NCI-H1048 (cell line): ENCODE measurements at places on chromosomes 6 and 20.

DNA sequence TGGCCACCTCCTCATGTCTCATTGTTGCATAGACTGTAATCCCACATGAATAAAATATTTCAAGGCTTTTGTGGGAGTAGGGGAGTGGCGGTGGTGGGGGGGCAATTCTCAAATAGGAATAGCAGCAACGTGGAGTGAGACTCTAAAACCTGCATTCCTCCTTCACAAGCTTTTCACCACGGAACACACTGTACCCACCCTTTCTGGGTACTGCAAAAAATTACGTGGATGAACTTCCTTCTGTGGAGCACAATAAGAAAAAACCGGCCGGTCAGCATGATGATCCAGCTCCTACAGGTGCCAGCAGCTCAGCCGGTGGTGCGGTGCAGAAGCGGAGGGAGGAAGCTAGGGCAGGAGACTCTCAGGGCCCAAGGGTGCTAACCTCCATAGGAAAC is 930 bp upstream of the RRAGD start:
- no peak for DNase-seq

DNA sequence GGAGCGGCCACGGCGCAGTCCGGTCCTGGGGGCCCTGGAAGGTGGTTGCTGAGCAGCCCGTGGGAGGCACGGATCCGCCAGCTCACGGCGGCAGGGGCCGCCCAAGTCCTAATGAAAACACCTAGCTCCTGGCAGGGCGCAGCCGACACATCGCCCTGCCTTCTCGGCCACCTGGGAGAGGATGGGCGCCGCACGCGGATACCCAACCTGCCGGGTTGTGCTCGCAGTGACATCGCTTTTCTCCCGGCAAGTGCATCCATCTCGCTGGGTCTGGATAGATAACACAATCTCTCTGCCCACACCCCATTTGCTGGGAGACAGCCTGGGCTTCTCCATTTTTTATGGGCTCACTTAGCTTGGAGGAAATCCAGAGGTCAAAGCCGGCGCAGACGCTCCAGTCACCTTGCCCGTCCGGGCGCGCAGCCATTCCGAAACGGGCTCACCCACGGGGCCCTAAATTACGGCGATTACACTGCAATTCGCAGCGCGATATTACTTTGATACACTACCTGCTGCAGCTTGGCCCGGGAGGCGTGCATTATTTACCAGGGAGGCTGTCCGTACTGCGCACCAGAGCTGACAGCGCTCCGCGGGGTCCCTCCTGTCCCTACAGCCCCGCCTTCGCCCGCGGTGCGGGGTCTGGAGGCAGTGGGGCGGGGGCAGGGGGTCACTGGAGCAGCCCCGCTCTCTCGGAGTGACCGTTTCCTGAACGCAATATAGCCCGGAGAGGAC is 36.2 kb upstream of the CCDC167 start:
- no peak for DNase-seq

- DNase-seq: no peak
Measured at GRCh38 chr20:54345821-54346220, 129.6 kb upstream of the DOK5 start.

DNA sequence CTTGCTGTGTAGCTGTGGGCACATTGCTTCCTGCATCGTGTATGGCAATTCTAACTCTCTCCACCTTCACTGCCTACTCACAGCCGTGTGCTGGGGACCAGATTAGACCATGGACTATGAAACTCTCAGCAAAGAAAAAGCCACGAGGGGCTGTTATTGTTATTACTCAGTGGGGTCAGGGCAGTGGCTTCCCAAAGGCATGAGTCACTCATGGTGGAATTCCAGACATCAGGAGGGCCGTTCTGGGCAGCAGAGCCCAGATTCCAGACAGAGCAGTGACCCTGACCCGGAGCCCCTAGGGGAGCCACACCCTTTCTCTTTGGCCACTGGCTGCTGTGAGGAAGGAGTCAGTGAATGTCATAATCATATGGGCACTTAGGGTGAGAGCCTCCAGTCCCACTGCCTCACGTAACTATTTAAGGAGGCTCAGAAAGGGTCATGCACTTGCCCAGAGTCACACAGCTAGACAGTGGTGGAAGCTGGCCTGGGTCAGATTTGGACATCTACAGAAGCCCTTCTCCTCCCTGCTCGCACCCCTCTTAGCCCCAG is 22.2 kb upstream of the CCN5 start:
- no peak for DNase-seq

GRCh38 chr6:11222385-11223277 is 9.8 kb downstream of the NEDD9 start:
- no peak for DNase-seq

- no peak for DNase-seq
Measured at GRCh38 chr6:4055420-4056041, 23.4 kb downstream of the FAM217A start.

DNA sequence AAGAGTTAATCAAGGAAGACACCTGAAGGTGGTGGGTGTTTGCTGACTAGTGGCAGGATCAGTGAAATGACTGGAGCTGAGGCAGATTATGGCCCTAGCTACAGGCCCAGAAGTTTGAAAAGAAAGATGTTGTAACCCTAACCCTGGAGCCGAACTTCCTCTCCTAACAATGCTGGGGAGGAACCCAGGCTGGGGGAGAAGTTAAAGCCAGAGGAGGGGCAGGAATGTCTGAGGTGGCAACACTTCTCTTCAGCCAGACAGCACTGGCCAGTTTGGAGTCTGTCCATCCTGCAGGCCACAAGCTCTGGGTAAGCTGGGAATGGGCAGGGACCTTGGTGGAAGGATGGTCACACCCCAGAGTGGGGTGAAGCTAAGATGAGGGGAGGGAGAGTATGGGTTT is at the start of gene LST1:
LST1 (plus strand) TSS at position 270 of the 400 bp plus-strand sequence. CDS start 1,023 bp downstream, outside the sequence.
- DNase-seq: no peak

GRCh38 chr6:46325561-46326530 is 155.1 kb upstream of the ENPP5 start:
- DNase-seq: no peak

DNA sequence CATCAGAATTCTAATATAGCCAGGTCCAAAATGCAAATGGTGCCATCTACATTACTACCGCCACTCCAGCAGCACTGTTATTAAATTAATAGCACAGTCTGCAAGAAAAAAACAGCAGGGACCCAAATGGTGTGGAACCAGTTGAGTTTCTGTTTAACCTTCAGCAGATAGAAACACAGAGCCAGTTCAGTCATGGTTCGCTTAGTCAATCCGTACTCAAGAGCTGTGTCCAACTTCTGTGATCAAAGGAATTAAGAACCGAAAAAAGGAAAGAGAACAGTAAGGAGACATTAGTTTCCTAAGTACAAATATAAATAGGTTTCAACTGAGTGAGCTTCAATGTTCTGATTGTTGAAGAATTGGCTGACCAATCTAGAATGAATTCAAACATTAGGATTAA is 107.7 kb downstream of the TRDN start:
- DNase-seq: no peak

- DNase-seq: no peak
Measured at GRCh38 chr6:6392214-6393068, 72.0 kb upstream of the F13A1 start.

DNA sequence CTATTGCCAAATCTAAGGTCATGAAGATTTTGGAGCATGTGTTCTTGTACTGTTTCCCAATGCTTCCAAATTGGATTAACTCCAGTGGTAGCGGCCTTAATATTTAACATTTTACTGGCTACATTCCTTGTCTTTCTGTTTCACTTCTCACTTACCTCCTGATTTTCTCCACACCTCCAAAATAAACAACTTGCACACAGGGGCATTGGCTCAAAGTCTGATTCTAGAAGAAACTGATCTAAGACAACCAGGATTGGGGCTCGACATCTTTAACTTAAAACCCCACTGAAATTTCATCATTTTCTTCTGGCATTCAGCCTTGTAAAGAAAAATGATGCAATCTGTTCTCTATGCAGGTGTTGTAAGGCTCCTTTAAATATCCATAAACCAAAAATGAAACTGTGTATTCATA is 557.9 kb upstream of the ID4 start:
- DNase-seq: no peak

- DNase-seq: no peak
Measured at GRCh38 chr20:11850901-11851300, 66.8 kb upstream of the BTBD3 start.

- DNase-seq: no peak
Measured at GRCh38 chr20:40880063-40880728, 148.4 kb upstream of the TOP1 start.

DNA sequence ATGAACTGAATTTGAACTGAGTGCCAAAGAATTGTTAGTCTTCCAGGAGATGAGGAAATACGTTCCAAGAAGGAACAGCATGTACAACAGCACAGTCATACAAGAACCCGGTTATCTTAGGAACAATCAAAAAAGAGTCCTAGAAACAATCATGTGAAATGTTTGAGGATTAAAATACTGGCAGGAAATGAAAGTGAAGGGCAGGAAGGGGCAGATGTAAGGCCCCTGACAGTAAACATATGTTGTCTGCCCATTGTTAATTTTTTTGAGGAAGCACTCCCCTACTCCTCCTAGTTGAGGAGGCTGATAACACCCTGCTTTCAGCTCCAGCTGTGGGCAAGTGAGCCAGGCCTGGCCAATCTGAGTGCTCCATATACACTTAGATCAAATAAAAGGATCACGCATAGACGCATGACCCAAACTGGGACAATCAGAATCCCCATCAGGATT is 220.9 kb downstream of the HACE1 start:
- DNase-seq: no peak

GRCh38 chr6:159082039-159082815 is 37.4 kb upstream of the TAGAP start:
- DNase-seq: no peak

- DNase-seq: no peak
Measured at GRCh38 chr6:170554796-170555137, 598 bp downstream of the TBP start.

DNA sequence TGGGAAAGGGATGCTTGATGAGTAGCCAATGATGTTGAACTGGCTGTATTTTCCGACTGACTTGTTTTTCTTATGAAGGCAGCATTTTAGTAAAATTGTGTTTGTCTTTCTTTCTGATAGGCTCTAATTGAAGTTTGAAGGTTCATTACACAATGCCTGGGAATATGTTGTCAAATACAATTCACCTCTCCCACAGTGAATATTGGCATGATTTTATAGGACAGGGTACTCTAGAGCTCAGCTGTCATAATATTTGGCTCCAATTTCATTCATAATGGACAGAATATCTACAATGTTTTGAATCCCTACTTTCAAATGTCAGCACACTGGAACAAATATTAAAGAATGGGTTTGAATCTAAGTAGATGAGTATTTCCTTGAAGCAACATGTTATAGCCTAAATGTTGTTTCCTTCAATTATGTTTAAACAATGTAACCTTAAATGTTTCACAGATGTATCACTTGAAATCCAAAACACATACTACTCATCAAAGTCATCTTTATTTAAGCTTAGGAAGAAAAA is 81.4 kb downstream of the LAMA2 start:
- DNase-seq: no peak

GRCh38 chr20:43955750-43956191 is 41.1 kb downstream of the TOX2 start:
- DNase-seq: no peak

DNA sequence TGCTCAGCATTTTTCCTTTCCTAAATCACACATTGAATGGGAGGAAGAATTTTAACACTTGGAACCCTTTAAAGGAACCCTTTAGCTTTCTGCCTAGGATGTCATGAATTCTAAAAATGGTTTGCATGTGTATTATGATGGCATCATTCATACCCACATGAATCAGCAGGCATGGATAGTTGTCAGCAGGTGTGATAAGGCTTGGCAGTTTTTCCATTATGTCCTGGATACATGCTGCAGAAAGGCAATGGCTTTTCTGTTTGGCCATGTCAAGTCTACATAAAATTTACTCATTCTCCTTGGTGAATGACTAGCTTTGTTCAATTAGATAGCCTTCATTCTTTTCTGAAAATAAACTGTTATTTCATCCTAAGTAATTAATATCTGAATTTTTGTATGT is 353.7 kb downstream of the GRIK2 start:
- DNase-seq: no peak

GRCh38 chr6:140921366-140922226 is 1211.1 kb upstream of the GJE1 start:
- DNase-seq: peak; percentile 16

DNA sequence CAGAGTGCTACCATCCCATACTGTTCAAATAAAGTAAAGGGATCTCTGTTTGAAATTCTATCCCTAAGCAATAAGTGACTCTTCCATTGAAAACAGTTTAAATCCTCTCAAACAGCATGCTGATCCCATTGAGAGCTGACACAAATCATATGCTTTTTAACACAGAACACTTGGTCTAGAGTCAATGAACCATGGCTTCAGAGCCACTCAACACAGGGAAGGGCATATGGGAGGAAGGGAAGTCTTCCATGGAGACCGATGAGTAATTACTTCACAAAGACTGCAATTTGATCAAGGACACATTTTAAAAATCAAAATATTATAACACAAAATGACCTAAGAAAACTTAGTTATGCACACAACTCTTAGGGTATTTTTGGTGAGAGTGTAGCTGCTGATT is 1073.0 kb upstream of the MAP3K7 start:
- DNase-seq: no peak

DNA sequence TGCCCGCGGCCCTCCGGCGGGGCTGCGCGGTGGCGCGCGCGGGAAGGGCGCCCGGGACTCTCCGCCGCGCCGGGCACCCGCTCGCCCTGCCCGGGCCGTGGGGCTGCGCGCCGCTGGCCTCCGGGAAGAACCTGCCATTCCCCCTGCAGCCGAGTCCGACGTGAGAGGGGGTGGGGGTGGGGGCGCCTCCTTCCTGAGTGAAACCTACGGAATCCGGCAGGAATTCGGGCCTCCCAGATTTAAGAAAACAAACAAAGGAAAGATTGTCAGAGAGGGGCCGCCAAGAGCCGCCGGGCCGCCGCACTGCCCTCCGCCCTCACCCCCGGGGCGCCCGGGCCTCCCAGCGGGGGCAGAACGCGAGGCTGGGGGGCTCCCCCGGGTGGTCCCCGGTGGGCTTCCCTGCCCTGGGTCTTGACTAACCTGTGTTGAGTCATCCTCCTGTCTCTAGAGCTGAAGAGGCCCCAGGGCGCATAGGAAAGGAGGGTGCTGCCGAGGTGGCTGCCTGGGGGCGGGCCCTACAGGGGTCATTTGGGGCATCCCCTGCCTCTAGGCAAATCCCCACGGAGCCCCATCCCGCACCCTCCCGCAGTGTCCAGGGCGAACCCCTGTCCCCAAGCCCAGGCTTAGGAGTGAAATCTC is 42.2 kb upstream of the FOXP4 start:
- DNase-seq: no peak

DNA sequence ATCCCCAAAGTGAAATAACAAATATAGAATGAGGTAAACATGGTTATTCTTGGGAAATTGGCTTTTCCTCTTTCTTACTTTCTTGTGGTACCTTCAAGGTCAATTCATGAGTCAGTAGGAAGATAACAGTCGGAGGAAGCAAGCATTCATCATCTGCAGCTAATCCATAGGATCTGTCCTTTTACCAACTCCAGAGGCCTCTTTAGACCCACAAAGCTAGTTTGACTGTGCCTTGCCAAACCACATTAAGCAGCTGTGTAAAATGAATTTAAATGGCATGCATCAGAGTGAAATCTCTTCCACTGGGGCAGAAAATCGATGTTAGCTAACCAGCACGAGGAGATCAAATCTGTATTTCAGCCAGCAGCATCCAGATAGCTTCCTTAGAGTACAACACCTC is 171.3 kb downstream of the TMEM242 start:
- DNase-seq: no peak
